ENCODE measurements at places on chromosomes 1 and 21.

DNA sequence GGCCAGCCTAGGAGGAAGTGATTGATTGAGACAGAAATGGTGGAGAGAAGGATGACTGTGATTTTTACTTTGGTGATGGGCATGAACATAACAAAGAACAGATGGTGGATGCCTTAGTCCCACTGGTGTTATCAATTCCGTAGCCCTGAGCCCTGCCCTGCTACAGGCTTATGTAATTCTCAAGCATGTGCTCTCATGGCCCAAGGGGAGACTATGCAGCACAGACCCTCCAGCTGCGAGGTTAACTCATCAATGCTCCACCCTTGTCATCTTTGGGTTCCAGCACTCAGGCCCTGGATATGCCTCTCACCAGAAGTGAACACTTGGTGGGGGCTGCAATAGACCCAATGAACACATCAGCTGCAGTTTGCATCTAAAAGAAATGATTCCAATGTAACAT lies 62.7 kb upstream of the LRRC8D start:
- no peak for DNase-seq

DNA sequence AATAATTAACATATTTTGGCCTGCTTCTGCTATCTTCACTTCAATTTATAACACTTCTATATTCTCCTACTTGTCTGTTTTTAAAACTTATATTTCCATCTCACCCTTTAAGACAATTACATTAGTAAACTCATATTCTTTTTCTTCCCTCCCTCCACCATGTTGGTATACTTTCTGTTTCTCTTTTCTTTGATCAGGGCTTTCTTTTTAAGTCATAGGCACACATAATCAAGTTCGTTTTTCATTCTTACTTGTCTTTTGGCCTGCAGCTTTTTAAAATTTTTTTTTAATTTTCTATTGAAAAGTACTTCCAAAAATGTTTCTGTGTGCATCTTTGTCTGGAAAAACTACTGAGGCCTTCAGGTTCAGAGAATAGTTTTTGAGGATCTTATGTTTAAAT lies 2.3 kb downstream of the PYHIN1 start:
- no peak for DNase-seq

DNA sequence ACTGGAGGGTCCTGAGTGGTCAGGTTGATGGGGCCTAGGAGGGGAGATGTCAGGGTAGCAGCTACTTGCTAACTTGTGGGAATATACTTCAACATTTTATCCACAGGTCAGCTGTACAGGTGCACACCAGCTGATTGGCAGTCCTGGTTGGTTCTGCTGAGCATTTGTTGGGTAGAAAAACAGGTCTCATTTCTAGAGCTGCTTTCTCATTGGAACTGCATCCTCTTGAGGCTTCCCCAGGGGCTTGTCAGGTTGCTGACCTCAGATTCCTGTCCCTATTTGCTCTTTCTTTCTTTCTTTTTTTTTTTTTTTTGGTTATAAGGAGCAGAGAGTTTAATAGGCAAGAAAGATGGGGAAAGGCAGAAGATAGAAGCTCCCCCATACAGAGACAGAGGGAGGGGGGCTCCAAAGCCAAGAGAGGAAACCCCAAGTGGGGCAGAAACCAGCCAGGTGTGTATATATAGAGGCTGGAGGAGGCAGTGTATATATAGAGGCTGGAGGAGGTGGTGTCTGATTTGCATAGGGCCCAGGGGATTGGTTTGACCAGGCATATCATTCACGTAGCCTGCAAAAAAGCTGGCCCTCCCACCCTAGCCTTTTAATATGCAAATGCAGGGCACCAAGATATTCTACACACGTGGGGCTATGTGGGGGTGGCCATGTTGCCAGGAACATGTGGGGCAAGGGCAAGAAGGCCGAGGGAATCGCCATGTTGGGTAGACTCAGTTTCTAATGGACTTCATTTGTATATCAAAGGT lies 57.3 kb upstream of the STUM start:
- no peak for DNase-seq

GRCh38 chr1:98429965-98430443 lies 231.5 kb upstream of the SNX7 start:
- no peak for DNase-seq

DNA sequence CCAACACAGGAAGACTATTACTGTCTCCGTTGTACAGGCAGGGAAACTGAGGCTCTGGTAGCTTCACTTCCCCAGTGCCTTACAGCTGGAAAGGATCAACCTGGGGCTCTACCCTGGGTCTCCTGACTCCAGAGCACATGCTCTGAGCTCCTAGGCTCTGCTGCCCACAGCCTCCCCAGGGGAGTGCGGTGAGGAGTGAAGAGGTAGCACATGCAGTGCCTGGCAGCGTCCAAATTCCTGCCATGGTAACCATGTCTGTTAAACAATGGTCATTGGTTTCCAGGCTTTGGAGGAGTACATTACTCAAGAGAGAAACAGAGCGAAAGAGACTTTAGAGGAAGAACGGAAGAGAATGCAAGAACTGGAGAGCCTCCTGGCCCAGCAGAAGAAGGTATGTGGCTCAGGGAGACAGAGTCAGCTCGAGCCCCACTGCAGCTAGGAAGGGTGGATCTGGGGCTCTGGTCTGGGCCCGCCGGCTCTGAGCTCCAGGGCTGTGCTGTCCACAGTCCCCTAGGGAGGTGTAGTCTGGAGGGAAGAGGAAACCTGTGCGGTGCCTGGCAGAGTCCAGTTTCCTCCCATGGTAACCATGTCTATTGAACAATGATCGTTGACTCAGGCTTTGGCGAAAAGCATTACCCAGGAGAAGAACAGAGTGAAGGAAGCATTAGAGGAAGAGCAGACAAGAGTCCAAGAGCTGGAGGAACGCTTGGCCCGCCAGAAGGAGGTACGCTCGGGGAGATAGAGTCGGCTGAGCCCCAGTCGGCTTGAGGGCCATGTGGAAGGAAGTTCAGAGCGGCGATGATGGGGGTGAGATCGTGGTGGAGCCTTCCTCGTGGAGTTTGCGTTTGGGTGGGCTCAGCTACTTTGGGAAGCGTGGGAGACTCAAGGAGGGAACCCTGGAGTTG lies 64.6 kb upstream of the EFHD2 start:
- DNase-seq: no peak

- no peak for DNase-seq
These were observed 674 bp downstream of the PPFIA4 start for GRCh38 chr1:203026666-203027663.

- no peak for DNase-seq
These were observed 136.2 kb upstream of the SYT6 start for GRCh38 chr1:114289824-114290223.

GRCh38 chr1:34176830-34177603 lies at the start of gene C1orf94:
TSS of gene C1orf94 (plus strand) at chr1:34176907. CDS start at chr1:34177790, 883 bp downstream.
- no peak for DNase-seq

DNA sequence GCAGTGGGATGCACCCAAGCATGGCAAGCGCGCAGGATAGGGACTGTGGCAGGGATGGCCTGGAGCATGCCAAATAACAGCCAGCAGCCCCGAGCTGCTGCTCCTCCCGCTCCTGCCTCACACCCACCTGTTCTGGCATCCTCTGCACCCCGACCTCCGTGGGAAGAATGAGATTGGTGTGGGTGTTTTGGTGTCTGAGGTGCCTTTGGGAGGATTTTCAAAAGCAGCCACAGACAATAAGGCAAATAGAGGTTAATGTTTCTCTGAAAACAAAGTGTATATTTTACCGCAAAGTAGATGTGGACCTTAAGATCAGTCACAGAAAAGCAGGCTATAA lies 35.5 kb downstream of the IGFN1 start:
- no peak for DNase-seq

DNA sequence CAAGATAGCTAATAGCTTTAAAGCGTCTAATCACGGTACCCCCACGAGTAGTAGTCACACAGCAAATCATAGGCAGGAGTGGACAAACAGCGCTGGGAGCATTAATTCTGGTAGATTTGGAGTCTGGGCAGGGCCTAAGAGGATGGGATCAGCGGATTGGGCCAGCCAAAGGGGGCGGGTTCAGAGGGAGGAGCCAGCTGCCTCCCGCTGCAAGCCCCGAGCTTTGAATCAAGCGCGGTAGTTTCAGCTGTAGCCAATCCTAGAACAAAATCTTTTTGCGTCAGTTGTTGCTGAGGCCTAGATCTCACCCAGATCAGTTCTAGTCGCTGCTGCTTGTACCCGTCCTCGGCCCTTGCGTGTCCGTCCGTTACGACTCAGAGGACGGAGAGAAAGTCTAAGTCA lies 576 bp upstream of the NASP start:
- DNase-seq: peak; percentile 98

DNA sequence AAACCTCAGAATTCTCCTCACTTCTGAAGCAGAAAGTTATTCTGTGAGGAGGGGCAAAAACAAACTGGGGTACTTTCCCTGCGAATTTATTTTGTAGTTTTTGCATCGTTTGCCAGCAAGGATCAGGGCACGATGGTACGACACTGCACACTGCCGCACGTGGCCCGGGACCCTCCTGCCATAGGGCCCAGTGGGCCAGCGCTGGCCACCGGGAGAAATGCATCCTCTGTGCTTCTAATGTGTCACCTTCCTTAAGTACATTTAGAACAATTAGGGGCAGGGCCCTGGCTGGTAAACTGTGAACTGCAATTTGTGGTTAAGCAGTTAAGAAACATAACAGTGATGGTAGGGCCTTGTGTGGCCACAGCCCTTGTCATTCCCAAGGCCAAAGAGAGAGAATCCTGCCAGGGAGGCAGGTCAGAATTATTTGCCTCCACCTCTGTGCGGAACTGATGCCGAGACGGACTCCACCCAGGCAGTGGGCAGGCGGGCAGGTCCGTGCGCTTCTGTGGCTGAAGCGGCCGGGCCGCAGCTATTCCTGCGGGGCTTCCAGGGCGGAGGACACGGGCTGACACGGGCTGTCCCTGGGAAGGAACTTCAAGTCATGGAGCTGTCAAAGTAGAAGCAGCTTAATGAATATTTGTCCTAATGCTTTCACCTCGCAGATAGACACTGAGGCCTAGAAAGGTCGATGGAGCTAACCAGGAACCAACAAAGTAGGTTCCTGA lies 12.5 kb downstream of the GPR137B start:
- DNase-seq: no peak

GRCh38 chr1:82260666-82261065 lies 459.9 kb downstream of the ADGRL2 start:
- DNase-seq: no peak

DNA sequence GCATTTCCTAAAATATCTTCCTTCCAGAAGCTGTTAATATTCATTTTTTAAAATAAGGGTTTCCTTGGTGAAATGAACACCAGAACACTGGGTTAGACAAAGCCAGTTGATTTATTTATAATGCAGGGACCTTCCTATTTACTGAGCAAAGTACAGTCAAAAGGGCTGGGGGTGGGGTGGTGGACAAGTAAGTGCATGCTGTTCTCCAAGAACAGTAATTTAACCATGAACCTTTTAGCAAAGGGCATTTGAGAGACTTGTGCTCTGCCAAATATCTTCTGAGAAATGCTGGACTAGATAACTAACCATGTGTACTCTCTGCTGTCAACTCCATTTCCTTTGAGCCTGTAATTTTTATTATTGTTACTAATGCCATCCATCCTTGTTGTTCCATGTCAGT lies 100.2 kb downstream of the OMA1 start:
- no peak for DNase-seq

- no peak for DNase-seq
These were observed 461.9 kb upstream of the RGS18 start for GRCh38 chr1:191696354-191696753.

DNA sequence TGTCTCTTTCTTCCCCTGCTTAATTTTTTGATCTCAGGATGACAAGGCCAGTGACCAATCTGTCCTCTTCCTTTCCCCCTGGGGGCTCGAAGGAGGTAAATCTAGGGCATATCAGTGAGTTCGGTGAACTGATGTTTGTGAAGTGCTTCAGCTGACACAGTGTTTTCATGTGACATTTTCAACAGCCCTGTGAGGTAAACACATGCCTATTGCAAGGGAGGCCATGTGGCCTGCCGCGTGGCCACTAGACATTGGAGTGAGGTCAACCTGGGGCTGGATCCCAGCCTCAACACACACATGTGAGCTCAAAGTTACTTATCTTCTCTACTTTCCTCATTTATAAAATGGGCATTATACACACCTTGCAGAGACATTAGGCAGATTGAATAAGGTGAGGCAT lies 126.3 kb downstream of the PLPP3 start:
- no peak for DNase-seq

DNA sequence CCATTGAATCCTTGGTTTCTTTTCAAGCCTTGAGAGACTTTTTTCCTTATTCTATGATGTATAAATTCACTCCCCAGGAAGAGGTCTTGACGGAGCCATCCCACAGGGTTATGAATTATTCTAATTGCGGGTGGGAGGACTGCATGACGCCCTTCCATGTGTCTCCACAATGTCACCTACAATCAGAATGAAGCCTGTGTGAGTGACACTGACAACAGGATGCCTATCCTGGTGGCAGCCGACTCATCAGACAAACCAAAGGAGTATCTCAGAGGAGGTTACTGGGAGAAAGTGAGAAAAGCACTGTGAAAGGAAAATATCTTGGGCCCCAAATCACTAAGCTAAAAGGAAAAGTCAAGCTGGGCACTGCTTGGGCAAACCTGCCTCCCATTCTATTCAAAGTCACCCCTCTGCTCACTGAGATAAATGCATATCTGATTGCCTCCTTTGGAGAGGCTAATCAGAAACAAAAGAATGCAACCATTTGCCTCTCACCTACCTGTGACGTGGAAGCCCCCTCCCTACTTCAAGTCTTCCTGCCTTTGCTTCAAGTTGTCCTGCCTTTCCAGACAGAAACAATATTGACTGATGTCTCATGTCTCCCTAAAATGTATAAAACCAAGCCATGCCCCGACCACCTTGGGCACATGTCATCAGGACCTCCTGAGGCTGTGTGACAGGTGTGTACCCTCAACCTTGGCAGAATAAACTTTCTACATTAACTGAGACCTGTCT lies 98.4 kb downstream of the SMYD2 start:
- no peak for DNase-seq

GRCh38 chr1:40053138-40053887 lies 12.8 kb downstream of the CAP1 start:
- no peak for DNase-seq

DNA sequence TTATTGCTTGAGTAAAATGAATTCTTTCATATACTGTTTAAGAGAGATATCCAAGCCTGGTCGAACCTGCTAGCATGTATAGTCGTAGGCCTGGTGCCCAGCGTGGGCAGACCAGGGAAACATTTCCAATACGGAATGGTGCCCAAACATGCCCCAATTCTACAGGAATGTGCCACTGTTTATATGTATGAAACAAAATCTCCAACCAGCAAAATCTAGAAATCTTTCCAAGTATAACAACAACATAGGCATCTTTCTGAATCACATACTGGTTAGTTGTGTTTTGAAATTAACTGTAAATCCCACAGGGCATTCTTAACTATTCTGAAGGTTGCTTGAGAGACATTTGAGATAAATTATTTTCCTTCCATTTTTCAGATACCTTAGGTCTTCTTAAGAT lies 17.0 kb upstream of the ABCD3 start:
- no peak for DNase-seq

DNA sequence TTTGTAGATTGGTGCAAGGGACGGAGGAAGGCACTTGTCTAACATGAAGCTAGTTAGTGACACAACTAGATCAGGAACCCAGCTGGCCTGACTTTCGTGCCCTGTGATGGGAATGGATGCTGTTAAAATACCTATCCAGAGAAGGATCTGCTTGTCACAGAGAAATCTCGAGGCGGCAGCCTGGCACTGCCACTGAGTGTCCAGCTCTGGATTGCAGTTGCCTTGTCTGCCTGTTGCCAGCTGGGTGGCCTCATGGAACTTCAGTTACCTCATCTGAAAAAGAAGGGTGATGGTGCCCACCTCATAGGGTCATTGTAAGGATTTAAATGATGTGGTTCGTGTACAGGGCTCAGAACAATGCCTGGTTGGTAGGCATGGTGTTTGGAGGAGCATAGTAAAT lies 2.4 kb upstream of the PKP1 start:
- DNase-seq: no peak

Measured in HL-60 (cell line).